ENCODE measurements at places on chromosomes 1 and 21. TPM values are rescaled to one million over a fixed set of nuclear protein-coding genes. Genes with fewer than 3 reads are reported as not detected.
A peak's percentile ranks its signal among the peaks of the same experiment; 100 is the strongest.

GRCh38 chr1:41492341-41492848, 7.9 kb upstream of the EDN2 start:
- DNase-seq = no peak
- no peaks in the 10 kb centered on the region for H3K27me3 ChIP-seq
- peaks cover 9% of the 10 kb centered on the region for H3K4me1 ChIP-seq
- no peak overlapping the region for H3K27ac ChIP-seq
- no peaks in the 10 kb centered on the region for H3K36me3 ChIP-seq

- no peaks in the 10 kb centered on the region for H3K36me3 ChIP-seq
- H3K27ac ChIP-seq = no peak overlapping the region
- H3K4me1 ChIP-seq = no peaks in the 10 kb centered on the region
- H3K4me3 ChIP-seq = no peak overlapping the region
- H3K27me3 ChIP-seq = no peaks in the 10 kb centered on the region
Measured at GRCh38 chr1:107787299-107787698, 177.7 kb downstream of the VAV3 start.

GRCh38 chr1:43990271-43991199, 864 bp upstream of the CCDC24 start:
- no peak for DNase-seq
- 0 out of 2 replicates have a peak, but pooled peaks cover 1% of the 10 kb centered on the region for H3K36me3 ChIP-seq
- no peaks in the 10 kb centered on the region for H3K27me3 ChIP-seq
- peaks cover 16% of the 10 kb centered on the region for H3K4me1 ChIP-seq
- H3K27ac ChIP-seq = peak overlapping the region; percentile 92

GRCh38 chr1:6350416-6351088, 43.0 kb downstream of the ACOT7 start:
- H3K27ac ChIP-seq = 0 out of 2 replicates have a peak overlapping the region, but pooled peaks have one; percentile 30
- peaks cover 50% of the 10 kb centered on the region for H3K4me1 ChIP-seq
- H3K36me3 ChIP-seq = no peaks in the 10 kb centered on the region
- no peaks in the 10 kb centered on the region for H3K27me3 ChIP-seq
- H3K4me3 ChIP-seq = no peak overlapping the region

GRCh38 chr1:112524986-112525385, 16.2 kb downstream of the WNT2B start:
- no peaks in the 10 kb centered on the region for H3K36me3 ChIP-seq
- no peak for DNase-seq
- H3K27me3 ChIP-seq = no peaks in the 10 kb centered on the region
- no peak overlapping the region for H3K4me3 ChIP-seq
- H3K4me1 ChIP-seq = no peaks in the 10 kb centered on the region

DNA sequence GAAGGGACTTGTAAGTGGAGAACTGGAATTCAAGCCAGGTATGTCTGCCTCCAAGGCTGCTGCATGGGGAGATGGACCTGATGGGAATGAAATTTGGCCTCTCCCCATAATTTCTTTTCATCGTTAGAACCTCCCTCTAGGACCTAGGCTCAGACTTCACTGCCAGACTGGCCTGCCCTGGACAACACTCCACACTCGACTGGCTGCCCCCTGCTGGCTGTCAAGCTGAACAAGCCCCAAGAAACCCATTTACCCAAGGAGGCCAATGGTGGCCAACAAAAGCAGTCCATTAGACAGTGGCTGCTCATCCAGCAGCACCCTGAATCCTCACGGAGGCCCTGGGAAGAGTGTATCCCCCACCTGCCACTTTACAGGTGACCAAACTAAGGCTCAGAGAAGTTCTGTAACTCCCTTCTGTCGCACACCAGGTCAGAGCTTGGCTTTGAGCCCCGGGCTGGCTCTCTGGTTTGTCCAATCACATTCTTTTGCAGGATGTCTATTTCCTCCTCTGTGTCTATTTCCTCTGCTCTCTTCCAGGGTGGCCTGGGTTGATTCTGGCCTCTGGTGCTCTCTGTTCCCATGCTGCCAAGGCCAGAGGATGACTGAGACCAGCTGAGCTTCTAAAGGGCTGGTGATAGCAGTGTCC, 3.8 kb downstream of the RNF186 start:
- no peaks in the 10 kb centered on the region for H3K27me3 ChIP-seq
- no peak overlapping the region for H3K27ac ChIP-seq
- H3K4me1 ChIP-seq = no peaks in the 10 kb centered on the region
- no peak overlapping the region for H3K4me3 ChIP-seq

- H3K36me3 ChIP-seq = no peaks in the 10 kb centered on the region
- peaks cover 2% of the 10 kb centered on the region for H3K27me3 ChIP-seq
- H3K4me3 ChIP-seq = no peak overlapping the region
- H3K27ac ChIP-seq = no peak overlapping the region
Measured at GRCh38 chr1:172781513-172782140, 122.7 kb downstream of the FASLG start.

- 0 out of 2 replicates have a peak overlapping the region, but pooled peaks have one; percentile 13 for H3K27ac ChIP-seq
- DNase-seq = no peak
- no peaks in the 10 kb centered on the region for H3K27me3 ChIP-seq
- H3K36me3 ChIP-seq = peaks cover 2% of the 10 kb centered on the region
Measured at GRCh38 chr1:184061396-184062003, 10.0 kb downstream of the TSEN15 start.

GRCh38 chr1:47709872-47710231, 272.0 kb downstream of the FOXD2 start:
- DNase-seq = no peak
- no peaks in the 10 kb centered on the region for H3K36me3 ChIP-seq
- no peaks in the 10 kb centered on the region for H3K27me3 ChIP-seq

DNA sequence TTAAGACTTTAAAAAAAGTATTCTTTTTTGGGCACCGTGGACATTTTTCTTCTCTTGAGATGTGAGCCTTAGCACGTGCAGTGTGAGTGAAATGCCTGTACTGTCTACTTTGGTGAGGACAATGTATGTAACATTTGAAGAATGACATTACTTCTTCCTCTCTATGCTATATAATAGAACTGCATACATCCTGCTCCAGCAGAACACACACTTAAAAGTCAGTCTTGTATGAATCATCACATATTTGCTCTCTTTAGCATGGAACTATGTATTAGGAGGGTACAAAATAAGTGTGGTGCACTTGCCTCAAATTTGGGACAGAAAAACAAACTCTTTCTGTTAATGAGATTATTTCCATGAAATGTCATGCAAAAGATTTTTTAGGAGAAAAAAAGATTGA, 358.4 kb upstream of the SGIP1 start:
- H3K27me3 ChIP-seq = no peaks in the 10 kb centered on the region
- H3K4me3 ChIP-seq = no peak overlapping the region
- no peaks in the 10 kb centered on the region for H3K36me3 ChIP-seq
- H3K27ac ChIP-seq = no peak overlapping the region

CSF3R gene
- total RNA-seq = 0.31 TPM

FMO3 gene
- not detected for total RNA-seq

SPRR5 gene
- not detected for total RNA-seq

CFHR2 gene
- not detected for total RNA-seq

RABGAP1L gene
- total RNA-seq = 37.0 TPM

MTFR1L gene
- total RNA-seq = 68.5 TPM

LY9 gene
- 0.10 TPM for total RNA-seq

SH3BGR gene
- total RNA-seq = 1.7 TPM

All from Panc1 (cell line).